ENCODE measurements at places on chromosomes 5 and 9.

DNA sequence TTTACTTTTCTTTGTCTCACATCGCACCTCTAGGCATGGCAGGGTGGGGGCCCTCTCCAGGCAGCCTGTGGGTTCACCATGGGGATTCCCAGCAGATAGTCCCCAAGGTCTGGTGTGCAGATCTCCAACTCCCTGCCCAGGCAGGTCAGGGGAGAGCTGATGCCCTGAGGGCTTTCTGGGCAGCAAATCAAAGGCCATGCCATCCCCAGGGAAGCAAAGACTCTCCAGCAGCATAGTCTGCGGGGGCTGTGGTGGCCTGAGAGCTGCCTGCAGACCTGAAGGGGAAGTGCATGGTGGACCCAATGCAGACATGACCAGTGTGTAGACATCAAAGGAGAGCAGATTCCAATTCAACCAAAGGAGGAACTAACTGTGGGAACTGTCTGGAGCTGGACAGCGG lies 7.7 kb downstream of the NEURL1B start:
- no peak for DNase-seq

DNA sequence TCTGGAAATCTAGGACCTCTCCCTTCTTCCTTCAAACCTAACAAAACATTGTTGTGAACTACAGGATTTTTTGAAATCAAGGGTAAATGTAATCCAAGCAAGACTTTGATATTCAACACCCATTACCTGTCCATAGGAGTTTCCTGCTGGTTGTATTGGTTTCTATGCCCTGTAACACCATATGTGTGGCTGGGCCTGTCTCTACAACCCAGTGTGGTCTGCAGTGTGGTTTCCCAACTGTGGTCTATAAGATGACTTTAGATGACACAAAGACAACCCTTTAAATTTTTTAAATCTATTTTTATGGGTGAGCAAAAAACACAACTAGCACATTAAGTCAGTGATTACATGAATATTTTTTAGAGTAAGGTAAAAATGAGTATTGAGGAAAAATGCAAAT lies 93.1 kb downstream of the SMIM15 start:
- no peak for DNase-seq

DNA sequence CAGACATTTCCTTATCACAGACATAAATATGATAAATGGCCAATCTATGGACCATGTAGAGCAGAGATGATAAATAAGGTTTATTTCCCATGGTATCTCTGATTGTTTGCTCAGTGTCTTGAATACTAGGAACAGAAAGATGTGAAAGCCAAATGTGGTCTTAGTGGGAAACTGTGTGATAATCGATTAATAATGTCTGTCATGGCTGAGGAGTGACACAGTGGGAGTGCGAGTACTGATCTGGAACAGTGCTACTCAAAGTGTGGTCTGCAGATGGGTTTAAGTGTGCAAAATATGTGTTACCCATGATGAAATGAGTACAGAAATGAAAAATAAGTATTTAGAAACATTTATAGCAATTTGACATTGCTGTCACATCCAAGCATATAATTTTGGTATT lies 92.5 kb downstream of the PTTG1 start:
- no peak for DNase-seq

DNA sequence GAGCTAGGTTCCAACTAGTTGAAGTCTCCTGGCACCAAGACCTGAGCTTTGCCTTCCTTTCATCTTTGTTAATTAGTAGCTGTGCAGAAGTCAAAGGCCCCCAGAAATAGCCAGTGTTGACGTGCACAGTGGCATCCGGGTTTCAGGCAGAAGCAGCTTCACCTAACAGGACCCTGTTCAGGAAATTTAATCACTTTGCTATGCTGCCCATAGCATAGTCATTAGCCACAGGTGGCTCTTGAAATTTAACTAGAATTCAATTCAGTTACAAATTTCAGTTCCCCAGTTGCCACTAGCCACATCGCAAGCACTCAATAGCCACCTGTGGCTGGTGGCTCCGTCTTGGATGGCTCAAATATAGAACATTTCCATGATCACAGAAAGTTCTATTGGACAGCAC lies 179.1 kb downstream of the GOLPH3 start:
- DNase-seq = no peak

GRCh38 chr9:948497-948896 lies 28.0 kb upstream of the DMRT3 start:
- no peak for DNase-seq

DNA sequence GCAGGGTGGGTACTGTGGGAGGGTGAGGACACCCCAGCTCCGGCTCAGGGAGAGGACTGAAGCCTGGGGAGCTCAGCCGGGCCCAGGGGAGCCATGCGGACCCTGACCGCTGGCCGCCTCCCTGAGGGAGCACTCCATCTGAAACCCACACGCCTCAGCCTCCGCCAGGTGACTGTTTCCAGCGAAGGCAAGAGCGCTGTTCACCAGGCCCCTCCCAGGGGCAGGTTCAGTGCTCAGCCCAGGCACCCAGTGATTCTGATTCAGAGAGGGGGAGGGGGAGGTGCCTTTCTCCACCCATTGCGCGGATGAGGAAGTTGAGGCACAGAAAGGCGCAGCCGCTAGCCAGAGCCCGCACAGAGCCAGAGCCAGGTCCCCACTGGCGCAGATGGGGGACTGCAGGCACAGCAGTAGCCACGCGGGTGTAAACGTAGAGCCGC lies 27.0 kb downstream of the ADGRD2 start:
- DNase-seq = no peak

- DNase-seq = no peak
Measured at GRCh38 chr9:86604741-86605140, 250.5 kb upstream of the TUT7 start.

DNA sequence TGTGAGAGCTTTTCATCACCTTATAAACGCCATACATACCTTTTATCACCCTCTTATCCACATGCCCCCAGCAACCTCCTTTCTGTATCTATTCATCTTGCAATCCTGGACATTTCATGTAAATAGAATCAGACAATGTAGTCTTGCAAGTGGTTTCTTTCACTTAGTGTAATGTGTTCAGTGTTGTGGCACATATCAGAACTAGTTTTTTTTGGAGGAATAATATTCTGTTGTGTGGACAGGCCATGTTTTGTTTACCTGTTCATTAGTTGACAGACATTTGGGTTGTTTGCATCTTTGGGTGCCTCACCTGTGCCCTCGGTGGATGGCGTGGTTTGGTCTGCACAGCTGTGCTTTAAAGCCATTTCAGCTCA lies 1.3 kb downstream of the SQSTM1 start:
- DNase-seq = no peak

DNA sequence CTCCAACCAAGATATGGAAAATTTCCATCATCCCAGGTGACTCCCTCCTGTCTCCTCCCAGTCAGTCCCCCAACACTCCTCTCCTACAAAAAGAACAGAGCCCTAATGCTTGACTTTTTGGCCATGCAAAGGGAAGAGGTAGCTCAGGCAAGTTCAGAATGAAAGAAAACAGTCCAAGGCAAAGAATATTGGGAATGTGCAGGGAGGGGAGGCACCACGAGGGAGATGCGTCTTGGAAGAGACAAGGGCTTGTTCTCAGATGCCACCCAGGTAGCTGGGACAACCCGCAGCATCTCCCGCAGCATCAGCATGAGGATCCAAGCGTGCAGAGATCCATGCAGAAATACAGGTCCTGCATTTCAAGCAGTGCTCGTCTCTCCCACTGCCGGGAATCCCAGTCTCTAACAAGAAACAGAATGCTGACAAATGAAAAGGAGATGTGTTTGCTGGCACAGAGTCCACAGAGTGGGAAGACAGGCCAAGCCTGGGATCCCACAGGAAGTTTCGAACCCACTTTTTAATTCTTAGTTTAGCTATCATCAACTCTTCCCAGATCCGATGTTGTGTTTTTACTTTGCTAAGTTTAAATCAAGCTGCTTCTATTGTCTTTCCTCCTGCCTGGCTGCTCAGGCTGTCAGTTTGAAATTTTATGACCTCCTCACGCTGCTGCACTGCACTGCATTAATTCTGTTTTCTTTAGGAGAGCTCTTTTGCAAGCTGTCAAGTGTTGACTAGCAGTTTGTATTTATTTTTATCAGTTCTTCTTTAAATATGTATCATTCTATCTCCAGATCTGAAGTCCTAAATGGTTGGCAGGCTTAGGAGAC lies 86.8 kb upstream of the OSMR start:
- no peak for DNase-seq

DNA sequence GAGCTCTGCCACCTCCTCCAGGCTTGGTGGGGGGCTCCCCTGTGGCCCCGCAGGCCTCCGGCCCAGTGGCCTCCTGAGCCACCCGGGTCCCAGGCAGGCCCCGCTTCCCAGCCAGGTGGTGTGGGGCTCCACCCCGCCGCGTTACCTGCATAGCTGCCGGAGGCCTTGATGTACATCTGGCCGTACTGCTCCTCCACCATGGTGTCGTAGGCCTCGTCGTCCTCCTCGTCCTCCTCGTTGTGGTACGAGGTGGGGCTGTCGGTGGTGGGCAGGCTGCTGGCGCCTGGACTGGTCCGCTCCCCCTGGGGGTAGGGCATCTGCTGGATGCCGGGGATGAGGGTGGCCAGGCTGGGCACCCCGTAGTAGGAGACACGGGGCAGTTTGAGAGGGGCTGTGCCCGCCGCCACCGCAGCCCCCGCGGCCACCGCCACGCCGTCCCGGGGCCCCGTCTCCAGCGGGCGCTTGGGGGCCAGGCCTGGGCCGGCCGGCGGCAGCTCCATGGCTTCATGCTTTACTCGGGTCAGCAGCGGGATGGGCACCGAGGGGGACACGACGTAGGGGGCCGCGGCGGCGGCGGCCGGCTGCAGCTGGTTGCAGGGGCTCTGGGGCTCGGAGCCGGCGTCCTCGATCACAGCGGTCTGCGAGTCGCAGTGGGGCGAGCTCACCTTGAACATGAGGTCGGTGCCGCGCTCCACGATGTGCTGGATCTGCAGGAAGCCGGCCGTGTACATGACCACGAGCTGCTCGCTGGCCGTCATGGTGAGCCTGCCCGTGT lies 45.4 kb downstream of the NACC2 start:
- DNase-seq = no peak

GRCh38 chr5:161311965-161312364 lies 234.6 kb downstream of the GABRB2 start:
- no peak for DNase-seq

GRCh38 chr5:38250763-38251448 lies 7.5 kb upstream of the EGFLAM start:
- no peak for DNase-seq

DNA sequence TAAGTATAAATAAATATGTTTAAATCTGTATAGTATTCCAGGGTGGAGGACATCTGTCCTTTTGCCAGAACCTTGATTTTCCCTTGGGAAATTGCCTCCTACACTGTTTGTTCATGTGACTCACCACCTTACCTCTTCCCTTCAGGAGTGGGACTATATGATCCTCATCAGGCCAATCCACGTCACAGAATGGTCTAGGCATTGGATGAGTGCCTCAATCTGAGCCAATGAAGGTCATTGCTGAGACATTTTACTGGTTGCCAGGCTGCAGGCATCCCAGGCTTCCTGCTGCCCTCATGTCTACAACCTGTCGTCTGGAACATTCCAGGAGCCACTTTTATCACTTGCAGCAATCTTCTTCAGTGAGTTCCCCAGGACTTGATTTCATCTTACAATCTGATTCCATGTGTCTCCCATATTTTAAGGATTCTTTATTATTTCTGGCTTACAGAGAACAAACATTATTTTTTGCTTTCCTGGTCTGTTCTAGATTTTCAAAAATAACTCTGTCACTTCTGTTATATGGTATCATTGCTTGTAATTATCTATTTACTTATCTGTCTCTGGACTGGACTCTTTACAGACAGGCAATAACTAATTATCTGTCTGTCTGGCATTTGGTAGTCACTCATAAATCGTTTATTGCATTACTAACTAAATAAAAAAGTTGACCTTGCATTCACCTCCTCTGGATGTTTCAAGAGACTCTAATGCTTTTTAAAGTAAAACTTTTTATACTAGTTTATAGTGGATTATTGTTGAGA lies 107.3 kb upstream of the APC start:
- DNase-seq = no peak

DNA sequence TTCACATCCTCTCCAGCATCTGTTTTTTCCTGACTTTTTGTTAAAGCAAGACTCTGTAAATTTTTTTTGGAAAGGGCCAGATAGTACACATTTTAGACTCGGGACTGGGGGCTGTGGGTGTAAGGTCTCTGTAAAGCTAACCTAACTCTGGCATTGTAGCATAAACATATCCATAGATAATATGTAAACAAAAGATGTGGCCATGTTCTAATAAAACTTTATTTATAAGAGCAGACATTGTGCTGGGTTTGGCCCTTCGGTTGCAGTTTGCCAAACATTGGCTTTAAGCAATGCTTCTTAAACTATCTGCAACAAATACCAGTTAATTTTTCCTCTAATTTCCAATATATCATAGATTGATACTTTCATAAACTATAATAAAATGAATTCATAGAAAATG lies 605.2 kb downstream of the EBF1 start:
- DNase-seq = no peak

- no peak for DNase-seq
Measured at GRCh38 chr5:86665984-86666760, 48.4 kb downstream of the COX7C start.

DNA sequence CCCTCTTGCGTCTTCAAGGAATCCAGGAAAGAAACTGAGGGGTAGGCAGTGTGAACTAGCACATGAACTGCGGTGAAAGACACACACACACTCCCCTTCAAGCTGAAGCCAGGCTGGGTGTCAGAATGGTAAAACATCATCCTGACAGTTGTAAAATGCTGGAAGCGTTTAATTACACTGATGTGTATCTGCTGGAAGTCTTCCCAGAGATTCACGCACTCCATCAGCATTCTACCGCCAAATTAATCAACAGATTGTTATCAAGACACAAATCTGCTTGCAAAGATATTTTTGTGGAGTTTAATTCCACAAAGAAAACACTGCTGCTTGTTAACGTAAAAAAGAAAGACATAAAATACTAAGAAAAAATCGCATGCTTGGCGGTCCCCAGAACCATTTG lies 241.0 kb upstream of the NFIL3 start:
- DNase-seq = no peak

DNA sequence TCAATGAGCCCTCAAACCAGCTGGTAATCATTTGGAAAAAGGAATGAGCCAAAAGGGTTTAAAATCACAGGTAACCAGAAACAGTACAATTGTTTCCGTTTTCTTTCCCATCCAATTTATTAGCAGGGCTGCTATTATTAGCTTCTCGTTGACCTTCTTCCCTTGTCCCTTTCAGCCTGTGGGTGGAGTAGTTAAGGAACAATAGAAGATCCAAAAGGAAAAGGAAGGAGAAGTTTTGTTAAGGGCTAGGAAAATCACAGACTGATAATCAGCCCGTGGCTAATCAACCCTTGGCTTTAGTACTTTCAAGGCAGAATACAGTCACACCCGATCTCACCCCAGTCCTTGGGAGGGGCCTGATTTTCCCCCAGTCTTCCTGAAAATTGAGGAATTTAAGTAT lies 38.4 kb downstream of the TMEM252 start:
- no peak for DNase-seq

- DNase-seq = no peak
Measured at GRCh38 chr9:99513441-99514112, 291.5 kb downstream of the SEC61B start.

- no peak for DNase-seq
Measured at GRCh38 chr9:135134268-135135022, 47.0 kb downstream of the OLFM1 start.

- no peak for DNase-seq
Measured at GRCh38 chr9:121813519-121814210, 162.2 kb downstream of the DAB2IP start.

Data from dorsolateral prefrontal cortex (tissue), 122 donors.